Cardiac septum (tissue), 1 donor: ENCODE measurements at places on chromosomes 7 and 10.

DNA sequence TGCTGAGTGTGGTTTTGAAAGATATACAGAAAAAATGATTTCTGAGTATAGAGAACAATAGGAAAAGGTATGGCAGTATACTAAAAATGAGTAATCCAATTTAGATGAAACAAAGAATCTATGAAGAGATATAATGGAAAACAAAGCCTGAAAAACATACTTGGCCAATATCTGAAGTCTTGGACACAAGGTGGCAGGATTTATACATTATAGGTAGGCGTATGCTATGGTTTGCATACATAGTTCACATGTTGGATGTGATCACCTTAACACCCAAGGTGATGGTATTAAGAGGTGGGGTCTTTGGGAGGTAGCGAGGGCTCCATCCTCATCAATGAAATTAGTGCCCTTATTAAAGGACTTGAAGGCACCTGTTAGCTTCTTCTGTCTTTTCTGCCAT lies 34.5 kb upstream of the BPGM start:
- DNase-seq = no peak

- DNase-seq = no peak
Observed at GRCh38 chr7:105210721-105211205, 178.0 kb downstream of the SRPK2 start.

DNA sequence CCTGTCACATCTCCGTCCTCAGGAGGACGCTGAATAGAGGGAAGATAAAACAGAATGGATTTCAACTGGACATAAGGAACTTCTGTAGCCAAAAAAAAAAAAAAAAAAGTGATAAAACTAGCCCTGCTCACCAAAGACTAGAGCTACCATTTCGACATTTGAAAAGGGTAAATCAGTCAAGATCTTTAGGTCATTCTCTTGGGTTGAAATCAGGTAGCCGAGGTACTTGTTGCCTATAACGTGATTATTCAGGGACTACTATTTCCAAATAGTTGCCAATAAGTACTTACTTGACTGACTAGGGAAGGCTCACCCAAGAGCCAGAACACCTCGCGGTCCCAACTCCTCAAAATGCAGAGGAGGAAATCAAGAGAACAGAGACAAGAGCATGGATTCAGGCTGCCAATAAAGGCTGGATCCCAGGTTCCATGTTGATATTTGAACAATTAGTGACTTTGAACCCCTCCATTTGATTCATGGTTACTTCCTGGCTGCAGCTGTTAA lies 2.0 kb downstream of the RHEB start:
- no peak for DNase-seq

DNA sequence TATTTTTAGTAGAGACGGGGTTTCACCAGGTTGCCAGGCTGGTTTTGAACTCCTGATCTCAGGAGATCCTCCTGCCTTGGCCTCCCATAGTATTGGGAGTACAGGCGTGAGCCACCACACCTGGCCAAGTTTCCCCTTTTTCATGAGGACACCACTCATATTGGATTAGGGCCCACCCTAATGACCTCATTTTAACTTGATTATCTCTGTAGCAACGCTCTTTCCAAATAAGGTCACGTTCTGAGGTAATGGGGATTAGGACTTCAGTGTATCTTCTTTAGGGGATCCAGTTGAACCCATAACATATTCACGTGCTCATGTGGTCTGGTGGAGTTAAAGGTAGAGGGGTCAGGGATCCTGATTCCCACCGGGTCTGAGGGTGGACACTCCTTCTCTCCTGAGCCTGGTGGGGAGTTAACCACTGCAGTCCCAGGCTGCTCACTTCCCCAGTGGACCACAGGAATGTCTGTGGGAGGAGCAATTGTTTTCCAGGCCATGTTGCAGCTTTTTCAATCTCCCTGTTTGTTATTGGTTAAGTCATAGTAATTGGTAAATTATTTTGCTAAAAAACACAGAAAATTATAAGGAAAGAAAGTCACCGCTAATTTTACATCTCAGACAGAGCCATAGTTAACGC lies 130.5 kb downstream of the GRK5 start:
- no peak for DNase-seq

- no peak for DNase-seq
Observed at GRCh38 chr10:110115784-110116520, 91.5 kb upstream of the MXI1 start.
